ENCODE measurements at places on chromosomes 11 and 22.

- DNase-seq: no peak
These were observed 10.1 kb downstream of the CHST1 start for GRCh38 chr11:45655347-45655756.

- DNase-seq: no peak
These were observed 174.5 kb upstream of the NTM start for GRCh38 chr11:131195661-131196517.

DNA sequence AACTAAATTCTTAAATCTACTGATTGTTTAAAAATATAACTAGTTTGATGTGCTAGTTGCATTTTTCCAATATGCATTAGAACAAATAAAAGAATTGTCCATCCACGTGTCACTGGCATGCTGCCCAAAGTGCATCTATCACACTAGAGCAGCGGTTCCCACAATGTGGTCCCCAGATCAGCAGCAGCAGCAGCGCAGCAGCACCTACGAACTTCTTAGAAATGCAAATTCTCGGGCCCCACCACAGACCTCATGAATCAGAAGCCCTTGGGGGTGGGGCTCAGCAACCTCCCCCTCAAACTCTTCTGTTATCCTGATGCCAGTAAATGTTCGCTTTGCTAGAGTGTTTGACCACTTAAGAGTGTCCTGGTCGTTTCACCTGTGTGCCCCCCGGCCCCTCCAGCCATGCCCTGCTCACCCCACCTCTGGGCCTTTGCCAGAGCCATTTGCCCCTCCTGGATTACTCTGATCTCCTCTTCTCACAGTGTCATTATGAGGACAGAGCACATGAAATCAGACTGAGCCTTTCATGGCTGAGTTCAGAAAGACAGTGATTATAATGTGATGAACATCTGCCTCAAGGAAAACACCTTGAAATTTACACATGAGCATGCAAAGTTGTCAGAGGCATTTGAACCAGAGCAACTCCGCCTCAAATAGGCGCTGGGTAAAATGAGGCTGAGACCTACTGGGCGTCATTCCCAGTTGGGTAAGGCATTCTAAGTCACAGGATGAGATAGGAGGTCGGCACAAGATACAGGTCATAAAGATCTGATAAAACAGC is 12.6 kb upstream of the VSIG10L2 start:
- DNase-seq: no peak

DNA sequence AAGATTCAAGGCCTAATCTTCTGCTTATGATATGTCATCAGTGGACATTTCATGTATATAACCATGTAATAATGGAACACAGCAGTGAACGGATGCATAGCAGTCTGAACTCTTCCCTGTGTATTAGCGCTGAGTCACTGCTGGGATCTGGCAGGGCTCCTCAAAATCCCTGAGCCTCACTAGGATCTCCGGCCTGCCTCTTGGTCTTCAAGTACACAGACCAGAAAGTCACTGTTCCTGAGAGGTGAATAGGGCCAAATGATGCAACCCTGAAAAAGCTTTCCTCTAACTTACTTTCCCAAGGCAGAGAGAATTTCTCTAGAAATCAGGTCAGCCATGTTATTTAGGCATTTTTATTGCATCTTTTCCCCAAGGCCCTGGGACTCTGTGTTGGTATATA is 35.0 kb downstream of the POU2AF1 start:
- DNase-seq: no peak

DNA sequence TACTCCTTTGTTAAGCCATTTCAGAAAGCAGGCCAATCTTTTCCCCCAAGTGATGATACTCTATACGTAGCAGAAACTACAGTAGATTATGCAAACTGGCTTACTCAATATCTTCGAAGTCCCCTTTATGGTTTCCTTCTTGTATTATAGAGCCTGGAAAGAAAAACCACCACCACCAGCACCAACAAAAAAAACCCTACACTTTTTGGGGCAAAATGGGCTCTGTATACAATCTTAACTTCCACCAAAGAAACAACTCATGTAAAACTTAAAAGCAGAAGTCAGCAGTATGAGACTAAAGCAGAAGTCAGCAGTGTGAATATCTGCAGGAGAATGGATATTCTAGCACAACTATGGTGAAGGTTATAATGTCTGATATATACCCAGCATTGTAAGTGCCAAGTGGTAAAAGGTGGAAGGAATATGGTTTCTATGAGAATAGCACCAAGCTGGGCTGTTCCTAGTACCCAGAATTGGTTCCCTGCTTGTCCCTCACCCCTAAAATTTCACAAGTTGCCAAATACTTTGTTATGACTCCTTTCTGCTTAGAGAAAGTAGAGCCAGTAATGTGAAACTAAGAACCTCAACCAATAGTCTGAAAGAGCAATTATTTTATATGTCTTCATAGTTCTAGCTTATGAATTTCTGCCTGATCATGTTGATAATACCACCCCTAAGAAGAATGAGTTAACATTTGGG is 252.1 kb downstream of the SBF2 start:
- DNase-seq: peak; percentile 72

DNA sequence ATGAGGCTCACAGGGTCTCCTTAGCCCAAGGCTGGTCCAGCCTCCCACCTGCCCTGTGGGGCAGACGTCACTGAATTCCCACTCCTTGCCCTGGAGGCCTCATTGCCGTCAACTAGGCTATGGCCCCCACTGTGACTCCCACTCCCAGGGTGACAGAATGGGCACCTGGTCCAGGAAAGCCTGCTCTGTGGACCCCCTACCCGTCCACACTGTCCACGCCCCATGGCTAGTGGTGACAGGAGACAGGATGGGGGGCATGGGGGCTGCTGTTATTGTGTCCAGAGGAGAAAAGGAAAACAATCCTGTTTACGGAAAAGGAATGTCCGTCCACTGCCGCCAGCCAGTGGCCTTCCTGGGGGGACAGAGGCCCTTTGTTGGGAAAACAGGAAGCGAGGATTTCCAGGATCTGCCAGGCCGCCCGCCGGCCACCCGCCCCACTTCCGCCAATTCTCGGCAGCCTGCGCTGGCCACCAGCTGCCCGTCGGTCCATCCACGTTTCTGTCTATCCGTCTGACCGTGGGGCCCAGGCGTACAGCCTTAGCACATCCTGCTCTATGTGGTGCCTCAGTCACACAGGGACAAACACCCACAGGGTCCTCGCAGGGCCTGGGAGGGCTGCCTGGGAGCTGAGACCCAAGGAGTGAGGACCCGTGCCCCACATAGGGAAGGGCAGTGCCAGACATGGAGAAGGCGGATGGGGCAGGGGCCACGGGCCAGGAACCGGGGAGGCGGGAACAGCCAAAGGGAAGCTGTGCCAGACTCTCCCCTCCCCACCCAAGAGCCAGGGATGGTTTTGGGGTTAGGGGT is 19.5 kb downstream of the CRELD2 start:
- DNase-seq: no peak

DNA sequence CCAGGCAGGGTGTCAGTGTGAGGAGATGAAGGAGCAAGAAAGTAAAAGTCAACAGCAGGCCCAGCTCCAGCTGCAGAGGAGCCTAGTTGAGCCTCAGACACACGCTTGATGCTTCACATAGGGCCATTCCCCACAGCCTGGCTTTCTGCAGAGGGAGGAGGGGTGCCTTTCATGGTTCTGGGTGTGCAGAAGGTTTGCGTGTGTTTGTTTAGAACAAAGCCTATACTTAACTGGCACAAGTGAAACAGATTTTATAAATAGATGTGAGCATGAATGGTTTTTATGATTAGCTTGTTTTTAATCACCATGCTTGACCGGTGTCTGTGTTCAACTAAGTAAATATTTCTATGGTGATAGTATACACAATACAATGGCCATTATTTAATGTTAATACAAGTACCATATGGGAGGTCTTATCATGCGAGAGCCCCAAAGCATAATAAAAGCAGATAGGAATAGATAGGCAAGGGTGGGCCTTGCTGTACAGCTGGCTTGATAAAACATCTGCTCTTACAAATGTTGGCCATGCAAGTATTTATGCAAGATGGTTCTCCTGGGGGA is 290.2 kb downstream of the ETS1 start:
- no peak for DNase-seq

DNA sequence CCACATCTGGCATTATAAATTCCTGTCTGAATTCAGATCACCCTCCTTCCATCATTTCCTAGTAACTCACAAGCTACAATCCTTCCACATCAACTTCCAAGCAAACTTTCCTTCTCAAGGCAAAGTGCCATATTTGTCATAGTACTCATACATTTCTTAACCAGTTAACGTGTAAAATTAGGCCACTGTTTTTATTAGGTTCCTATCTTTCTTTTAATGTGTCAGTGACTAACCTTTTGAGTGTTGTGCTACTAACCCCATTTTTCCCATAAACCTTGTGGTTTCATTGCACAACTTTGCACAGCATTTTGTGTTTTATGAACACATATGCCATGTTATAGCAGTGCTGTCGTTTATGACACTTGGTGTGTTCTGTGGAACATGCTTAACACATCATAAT is 90.1 kb downstream of the KIF18A start:
- no peak for DNase-seq

DNA sequence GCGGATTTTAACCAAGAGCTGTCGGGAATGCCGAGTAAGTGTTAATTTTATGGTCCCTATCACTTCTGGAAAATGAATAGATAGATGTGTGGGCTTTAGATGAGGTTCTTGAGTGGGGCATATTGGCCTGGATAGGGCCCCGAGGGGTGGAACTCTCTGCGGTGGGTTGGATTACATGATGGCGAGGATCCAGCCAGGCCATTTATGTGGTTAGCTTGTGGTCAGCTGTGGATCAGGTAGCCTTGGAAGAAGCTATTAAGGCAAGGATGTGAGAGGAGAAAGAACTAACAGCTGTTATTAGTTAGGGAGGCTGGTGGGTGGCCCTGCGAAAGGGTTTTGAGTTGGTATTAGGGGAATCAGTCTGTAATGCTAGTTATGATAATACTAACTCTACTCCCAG is 268.4 kb downstream of the NELL1 start:
- DNase-seq: no peak

DNA sequence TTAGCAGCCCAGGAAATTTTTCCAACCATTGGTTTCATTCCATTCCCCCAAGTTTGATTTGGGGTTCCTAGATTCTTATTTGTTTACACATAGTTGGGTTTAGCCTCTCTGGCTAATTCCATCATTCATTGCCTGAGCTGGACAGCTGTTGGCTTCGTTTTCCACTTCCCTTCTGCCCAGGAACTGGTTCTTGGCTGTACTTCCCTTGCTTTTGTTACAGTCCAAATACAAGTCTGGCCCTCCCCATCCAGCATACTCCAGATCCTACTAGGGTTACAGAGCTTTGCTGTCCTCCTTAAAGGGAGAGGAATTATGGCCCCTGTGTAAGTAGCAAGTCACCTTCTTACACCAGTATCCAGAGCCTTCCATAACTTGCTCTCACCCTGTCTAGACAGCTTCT is 356.3 kb downstream of the FAT3 start:
- DNase-seq: no peak

- DNase-seq: no peak
These were observed 74.2 kb downstream of the TRMU start for GRCh38 chr22:46409631-46410210.

DNA sequence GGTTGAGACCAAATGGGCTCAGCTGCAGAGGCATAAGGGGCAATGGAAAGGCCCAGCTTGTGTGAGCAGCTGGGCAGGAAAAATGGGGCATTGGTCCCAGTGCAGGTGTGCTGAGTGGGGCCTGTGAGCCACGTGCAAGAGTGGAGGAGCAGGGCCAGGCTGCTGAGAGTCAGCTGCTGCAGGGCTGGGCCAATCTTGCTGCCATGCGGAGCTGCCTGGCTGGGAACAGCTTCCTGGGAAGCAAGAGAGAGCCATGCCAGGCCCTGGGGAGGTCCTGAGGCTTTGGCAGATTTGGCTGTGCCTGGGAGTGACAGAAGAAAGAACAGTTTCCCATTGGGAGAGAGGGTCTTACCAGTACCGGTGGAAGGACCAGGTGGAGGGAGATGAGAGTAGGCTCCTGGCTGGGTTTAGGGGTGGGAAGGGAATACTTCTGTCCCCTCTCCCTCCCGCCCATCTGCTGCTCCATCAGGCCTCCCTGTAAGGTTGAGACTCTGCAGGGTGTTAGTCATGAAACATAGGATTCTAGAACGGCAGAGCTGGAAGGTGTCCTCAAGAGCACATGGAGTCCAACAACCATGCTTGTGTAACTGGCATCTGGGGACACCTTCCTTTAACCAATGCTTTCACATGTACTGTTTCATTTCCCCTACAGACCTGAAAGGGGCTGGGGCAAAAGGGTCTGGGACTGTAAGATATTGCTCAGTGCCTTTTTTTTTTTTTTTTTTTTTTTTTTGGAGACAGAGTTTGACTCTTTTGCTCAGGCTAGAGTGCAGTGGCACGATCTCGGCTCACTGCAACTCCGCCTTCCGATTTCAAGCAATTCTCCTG is 10.4 kb downstream of the SEPTIN3 start:
- DNase-seq: no peak

GRCh38 chr22:38751422-38752346 is 4.1 kb downstream of the SUN2 start:
- DNase-seq: peak; percentile 87

DNA sequence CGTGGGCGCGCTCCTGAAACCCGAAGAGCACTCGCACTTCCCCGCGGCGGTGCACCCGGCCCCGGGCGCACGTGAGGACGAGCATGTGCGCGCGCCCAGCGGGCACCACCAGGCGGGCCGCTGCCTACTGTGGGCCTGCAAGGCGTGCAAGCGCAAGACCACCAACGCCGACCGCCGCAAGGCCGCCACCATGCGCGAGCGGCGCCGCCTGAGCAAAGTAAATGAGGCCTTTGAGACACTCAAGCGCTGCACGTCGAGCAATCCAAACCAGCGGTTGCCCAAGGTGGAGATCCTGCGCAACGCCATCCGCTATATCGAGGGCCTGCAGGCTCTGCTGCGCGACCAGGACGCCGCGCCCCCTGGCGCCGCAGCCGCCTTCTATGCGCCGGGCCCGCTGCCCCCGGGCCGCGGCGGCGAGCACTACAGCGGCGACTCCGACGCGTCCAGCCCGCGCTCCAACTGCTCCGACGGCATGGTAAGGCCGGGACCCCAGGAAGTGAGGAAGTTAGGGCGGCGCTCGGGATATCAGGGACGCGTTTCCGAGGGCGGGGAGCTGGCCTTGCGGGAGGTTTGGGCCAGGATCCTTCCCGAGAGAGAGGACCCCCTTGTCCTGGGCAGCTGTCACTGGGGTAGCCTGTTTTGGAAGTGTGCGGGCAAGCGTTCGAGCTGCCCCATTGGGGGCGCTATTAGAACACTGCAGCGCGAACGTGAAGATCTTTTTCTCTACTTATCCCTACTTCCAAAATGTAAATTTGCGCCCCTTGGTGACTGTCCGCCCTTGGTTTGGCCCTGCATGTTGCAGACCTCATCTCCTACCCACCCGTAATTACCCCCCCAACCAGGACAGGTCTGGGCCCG is 796 bp downstream of the MYOD1 start:
- no peak for DNase-seq

DNA sequence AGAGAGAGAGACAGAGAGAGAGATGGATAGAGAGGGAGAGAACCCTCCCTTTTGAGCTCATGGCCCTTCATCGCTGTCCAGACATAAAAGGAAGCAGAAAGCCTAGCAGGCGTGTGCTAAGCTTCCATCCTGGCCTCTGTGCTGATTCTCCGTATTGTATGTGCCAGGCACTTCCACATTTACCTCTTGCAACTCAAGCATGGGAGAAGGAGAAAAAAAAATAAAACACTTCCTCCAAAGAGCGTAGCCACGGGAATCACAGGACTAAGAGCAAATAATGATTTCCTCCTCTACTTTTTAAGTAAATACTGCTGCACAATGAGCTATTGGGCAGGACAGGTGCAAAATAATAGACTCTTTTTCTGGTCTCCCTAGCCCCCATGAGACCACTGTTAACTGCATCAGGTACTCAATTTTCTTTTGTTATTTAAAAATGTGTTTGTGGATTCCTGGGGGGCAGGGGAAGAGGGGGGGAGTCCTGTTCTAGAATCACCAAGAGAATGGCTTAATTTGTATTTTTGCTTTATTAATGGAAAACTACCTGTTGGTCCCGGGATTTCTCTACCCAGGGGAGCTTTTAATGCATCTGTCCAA is 154.3 kb downstream of the NXPE2 start:
- no peak for DNase-seq

GRCh38 chr11:64864135-64864472 is 14.3 kb downstream of the EHD1 start:
- no peak for DNase-seq

Measured in KG1 (cell line).